Kidney (tissue), 22 donors: ENCODE measurements at places on chromosomes 1 and 21.

- peak; percentile 74 for DNase-seq
Measured at GRCh38 chr1:54114955-54115354, 37.8 kb downstream of the CDCP2 start.

GRCh38 chr1:29415156-29415830 lies 179.0 kb downstream of the PTPRU start:
- peak; percentile 31 for DNase-seq

DNA sequence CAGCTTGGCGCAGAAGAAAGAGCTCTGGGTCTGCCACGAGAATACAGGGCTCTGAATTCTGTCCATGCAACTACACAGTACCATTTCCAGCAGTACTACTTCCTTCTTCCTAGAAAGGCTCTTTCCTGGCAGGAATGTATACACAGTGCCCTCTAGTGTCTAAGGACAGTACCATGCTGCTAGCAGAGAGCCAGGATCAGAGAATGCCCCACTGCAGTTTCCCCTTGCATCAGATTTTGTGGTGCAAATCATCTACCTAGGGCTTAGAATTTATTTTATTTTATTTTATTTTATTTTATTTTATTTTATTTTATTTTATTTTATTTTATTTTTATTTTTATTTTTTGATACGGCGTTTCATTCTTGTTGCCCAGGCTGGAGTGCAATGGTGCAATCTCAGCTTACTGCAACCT lies 50.8 kb downstream of the PAX7 start:
- DNase-seq = no peak

GRCh38 chr1:9689011-9689706 lies 37.6 kb downstream of the PIK3CD start:
- DNase-seq = peak; percentile 73

GRCh38 chr1:6588893-6589520 lies 9.2 kb downstream of the ZBTB48 start:
- peak; percentile 54 for DNase-seq

DNA sequence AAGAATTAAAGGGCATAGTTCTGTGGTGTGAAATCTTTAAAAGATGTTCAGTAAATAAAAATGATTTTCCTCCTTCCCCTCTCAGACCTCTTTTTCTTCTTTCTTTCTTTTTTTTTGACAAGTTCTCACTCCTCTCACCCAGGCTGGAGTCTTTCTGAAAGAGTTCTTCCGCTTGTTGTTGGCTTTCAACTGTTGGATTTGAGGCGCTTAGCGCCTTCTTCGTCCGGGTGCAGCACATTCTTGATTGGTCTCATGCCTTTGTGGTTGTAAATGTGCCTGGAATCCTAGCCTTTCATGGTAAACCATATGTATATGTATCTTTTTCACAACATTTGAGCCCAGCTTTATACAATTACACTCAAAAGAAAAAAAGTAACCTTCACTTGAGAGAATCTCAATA lies 980 bp upstream of the METTL18 start:
- DNase-seq = no peak

DNA sequence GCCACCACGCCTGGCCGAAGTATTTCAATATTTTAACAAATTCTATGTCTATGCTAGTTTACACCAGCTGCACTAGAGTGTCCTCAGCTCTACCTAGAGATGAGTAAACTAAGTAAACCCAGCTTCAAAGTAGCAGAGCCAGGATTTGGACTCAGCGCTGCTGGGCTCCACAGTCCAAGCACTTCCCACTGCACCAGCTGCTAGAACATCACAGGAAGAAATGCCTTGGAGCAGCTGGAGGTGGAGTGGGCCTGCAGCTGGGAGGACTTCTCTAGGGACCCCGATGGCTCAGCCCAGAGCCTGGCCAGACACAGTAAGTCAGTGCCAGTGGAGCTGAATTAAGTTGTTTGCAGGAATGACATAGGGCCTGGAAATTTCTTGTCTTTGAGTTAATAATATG lies 10.2 kb upstream of the SMIM12 start:
- DNase-seq = no peak

DNA sequence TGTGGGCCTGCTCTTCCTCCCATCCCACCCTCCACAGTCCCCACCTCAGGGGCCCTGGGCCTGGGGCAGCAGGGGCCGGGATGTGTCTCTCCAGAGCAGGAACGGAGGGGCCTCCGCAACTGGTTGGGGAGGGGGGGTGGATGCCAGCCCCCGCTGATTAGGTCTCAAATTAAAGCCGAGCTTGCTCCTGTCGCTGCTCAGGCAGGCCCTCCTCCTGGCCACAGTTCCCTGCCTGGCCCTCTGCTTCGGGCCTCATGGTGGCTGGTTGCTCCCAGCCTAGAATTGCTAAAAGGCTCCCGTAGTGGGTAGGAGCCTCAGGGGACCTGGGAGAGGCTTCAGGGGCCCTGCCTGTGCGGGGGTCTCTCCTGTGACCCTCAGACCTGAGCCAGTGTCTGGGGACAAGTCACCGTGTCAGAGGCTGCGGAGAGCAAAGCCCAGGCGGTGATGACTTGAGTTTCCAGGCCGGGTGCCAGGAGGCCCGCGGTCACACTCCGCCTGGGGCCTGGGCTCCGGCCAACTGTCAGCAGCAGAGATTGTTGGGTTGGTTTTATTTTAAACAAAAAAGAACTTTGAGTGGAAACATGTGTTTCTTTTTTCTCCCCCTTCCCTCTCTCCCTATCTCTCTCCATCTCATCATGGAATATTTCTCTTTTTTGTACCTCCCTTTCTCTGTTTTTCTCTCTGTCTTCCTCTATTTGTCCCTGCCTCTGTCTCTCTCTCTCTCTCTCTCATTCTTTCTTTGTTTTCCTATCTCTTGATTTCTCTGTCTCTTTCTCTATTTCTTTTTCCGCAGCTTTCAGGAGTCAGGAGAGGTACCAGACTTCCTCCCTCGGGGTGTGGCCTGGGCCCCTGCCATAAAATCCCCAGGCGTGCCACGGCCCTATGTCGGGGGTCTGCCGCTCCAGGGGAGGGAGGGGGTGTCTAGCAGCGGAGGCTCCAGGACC lies 20.0 kb upstream of the EPHA2 start:
- DNase-seq = peak; percentile 96

GRCh38 chr1:223363856-223364684 lies at the start of gene SUSD4:
TSS of gene SUSD4 (minus strand) at chr1:223364176. CDS start at chr1:223363425, 751 bp downstream.
- DNase-seq = peak; percentile 90
